Stimulated activated CD4-positive, alpha-beta T cell treated with anti-CD3 and anti-CD28 coated beads, TNF-alpha, amount 100 ng/mL, for 48 hours (primary cell): ENCODE measurements at places on chromosomes 4 and X.

DNA sequence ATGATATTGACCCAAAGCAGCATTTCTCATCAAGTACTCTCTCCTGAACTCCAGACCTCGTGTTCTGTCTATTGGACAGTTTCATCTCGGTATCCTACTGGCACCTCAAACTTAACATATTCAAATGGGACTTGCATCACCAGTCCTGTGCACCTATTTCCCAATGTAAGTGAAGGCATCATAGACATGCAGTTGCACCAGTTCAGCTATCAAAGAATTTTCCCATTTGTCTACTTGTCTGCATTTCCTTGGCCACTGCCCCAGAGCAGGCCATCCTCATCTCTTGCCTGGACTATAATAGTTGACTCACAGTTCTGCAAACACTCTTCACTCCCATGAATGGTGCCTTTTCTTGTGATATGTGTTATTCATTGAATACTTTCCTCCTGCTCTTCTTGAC, 11.3 kb upstream of the LIMCH1 start:
- no peak for DNase-seq

GRCh38 chr4:123819362-123820035, 422.9 kb downstream of the SPRY1 start:
- DNase-seq = no peak

GRCh38 chr4:121653214-121653613, 43.6 kb downstream of the ANXA5 start:
- no peak for DNase-seq

DNA sequence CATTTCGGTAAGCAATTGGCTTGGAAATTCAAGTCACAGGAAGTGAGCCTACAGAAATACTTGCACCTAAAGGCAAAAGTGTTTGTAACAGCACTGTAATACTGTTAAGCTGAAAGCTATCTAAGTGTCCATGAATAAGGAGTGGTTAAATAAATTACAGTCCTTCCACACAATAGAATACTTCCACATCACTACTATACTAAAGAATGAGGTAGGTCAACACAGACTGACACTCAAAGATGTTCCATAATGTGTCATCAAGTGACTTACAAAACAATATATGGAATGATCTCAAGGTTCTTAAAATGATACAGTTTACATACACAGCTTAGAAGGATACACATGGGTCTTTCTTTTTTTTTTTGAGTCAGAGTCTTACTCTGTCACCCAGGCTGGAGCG, 27.0 kb downstream of the SLC10A6 start:
- no peak for DNase-seq

DNA sequence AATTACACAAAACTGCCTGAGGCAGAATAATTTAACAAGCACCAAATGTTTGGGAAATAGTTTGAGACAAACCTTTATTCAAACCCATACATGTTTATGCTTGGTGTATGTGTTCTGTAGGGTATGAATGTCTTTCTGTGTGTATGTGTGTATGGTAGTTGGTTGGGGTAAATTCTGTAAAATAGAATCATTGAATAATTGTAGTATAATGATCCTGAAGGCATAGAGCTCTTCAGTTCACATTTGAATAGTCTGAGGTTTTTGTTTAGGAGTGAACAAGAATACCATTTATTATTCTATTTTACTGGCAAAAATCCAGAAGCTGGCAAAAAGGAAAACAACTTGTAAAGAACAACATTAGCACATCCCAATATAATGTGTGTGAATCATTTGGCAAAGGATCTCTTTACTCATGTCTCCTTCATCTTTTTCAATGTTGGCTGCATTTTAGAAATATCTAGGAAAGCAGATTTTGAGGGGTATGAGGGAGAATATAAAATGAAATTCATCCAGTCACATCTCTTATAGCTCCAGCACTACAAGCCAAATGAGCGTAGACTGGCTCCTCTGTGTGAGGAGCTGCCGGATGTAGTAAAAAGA, 360.0 kb downstream of the CHIC1 start:
- DNase-seq = no peak

GRCh38 chr4:108830509-108831244, 67.8 kb upstream of the ETNPPL start:
- DNase-seq = no peak

DNA sequence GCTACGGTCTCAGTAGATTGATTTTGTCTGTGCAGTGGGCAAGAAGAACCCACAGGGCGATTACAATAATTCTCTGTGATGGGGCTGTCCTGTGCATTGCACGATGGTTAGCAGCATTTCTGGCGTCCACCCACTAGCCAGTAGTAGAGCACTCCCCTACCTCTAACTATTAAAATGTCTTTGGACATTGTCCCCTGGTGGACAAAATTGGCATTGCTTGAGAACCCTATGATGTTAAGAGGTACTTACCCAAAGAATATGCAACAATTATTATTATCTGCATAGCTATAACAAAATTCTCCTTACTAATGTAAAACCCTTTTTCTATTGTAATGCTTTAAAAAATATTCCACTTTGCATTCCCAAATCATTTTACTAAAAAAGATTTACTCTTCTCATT, 109.5 kb upstream of the VCX3A start:
- DNase-seq = no peak

- no peak for DNase-seq
Measured at GRCh38 chr4:59637596-59637995, 1562.5 kb upstream of the ADGRL3 start.

DNA sequence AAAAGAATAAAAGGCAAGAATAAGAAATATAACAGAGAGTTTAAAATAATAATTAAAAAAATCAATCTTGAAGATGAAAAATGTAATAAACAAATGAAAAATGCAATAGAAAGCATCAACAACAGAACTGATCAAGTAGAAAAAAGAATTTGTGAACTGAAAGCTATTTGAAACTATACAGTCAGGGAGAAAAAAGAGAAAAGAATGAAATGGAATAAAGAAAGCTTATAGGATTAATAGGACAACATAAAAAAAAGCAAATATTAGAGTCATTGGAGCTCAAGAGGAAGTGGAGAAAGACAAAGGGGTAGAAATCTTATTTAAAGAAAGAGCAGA, 126.8 kb upstream of the RPL34 start:
- DNase-seq = no peak

DNA sequence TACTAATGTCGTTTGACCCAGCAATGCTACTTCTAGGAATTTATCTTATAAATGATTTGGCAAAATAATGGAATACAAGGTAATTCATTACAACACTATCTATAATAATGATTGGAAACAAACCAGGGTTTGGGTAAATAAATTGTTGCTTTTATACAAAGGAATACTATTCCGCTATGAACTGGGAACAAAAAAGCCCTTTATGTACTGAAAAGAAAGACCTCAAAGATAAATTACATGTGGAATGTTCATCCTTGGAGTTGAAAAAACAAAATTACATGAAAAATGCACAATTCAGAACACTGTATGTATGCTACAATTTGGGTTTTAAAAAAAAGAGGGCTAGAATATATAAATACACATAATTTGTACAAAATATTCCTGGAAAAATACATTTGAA, 5.2 kb upstream of the NUP54 start:
- DNase-seq = no peak

DNA sequence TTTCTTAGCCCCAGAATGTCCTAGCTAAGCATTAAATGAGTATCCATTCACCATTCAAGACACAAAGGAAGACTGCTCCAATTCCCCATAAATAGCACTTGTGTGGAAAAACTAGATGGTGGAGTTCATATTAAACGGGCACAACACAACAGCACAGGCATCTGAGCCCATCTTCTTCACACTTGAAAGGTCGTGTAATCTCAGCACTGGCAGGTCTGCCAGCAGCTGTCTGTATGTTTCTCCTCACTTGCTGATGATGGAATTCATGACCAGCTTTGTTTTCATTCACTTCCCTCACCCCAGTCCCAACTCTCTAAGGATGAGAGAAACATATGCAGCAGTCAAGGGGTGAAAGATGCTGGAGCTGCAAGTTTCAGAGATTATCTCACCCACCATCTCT, 148.7 kb downstream of the AFAP1 start:
- DNase-seq = no peak

- DNase-seq = no peak
Measured at GRCh38 chrX:46791927-46792809, 33.2 kb upstream of the SLC9A7 start.

- DNase-seq = no peak
Measured at GRCh38 chrX:69211701-69212100, 46.4 kb upstream of the PJA1 start.

DNA sequence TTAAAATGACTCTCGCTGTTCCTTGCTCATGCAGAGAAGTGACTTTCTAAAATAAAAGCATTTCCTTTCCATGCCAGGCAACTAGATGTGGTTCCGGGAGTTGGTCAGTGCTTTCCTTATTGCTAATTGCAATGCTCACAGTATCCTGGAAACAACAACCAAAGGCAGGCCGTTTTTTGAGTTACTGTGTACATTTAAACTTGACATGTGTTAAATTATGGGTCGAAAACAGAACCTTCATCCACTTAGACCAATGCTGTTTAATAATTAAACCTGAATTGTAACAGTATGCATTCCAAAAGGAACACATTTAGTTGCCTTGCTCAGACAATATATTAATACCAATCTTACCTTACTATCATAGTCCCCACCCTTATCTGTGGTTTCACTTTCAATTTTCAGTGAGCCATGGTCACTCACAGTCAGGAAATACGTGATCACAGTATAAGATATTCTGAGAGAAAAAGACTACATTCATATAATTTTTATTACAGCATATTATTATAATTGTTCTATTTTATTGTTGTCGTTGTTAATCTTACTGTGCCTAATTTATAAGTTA, 102.6 kb downstream of the HS6ST2 start:
- DNase-seq = no peak

DNA sequence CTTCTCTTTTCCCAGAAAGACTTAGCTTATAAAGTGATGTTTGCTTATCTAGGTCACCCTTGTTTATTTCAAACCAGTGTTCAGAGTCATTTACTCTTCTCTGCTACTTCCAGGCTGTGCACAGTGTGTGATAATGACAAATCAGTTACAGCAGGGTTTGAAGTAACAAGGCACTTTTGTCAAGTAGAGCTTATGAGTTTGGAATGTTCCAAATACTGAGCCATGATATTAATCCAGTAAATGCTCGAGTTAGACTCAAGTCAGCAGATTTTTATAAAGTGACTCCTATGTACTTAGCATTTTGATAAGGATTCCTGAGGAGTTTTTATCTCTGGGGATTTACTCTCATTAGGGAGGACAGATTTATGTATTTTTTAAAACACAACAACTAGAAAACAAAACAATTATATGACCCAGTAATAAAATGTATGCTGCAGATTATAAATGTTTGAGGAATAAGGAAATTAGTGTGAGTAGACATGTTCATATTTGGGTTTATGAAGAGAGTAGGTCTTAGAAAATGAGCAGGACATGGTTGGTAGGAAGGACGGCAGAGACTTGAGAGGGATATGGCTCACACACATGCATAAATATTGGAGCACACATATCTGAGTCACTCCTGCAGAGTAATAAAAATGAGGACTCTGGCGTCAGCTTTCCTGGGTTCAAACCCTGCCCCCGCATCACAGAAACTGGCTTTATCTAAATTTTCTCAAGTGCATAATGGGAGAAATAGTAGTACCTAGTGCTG, 271.2 kb downstream of the FBXO8 start:
- DNase-seq = no peak

GRCh38 chr4:39472396-39472795, 13.5 kb downstream of the LIAS start:
- DNase-seq = no peak

- no peak for DNase-seq
Measured at GRCh38 chr4:104404361-104404760, 90.3 kb downstream of the CXXC4 start.

GRCh38 chr4:93199492-93199891, 629.1 kb upstream of the ATOH1 start:
- DNase-seq = no peak

DNA sequence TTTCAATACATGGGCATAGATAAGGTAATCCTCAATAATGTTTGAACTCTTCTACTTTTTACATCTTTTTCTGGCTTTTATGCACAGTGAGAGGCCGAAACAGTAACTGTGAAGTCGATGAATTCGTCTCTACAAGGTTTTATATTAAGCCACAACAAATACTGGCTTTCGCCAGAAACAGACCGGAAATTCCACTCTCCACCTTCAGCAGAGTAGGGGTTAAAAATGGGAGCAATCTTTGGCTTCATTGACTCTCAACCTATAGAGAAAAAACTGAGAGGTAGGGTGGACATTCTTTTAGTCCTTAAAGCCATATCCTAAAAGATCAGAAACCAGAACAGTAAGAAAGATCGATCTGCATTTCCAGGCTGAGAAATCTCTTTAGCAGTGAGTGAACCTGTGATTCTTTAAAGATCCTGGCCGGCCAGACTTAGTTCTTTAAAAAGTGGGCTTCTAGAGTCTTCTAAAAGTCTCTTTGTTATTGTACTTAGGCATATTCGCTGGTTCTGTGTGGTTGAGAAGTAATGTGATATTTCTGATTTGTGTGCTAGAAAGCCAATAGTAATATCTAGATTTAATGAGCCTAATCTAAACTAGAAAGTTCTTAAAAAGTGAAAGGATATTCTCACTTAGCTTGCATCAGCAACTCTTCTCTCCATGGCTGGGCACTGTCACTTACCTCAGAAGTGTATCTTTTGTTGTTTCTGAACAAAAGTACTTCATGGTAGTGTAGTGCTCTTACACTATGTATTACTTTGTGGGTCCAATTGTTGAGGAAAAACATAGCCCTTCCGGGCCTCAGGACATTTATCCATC, 2.0 kb downstream of the HSPA4L start:
- no peak for DNase-seq

DNA sequence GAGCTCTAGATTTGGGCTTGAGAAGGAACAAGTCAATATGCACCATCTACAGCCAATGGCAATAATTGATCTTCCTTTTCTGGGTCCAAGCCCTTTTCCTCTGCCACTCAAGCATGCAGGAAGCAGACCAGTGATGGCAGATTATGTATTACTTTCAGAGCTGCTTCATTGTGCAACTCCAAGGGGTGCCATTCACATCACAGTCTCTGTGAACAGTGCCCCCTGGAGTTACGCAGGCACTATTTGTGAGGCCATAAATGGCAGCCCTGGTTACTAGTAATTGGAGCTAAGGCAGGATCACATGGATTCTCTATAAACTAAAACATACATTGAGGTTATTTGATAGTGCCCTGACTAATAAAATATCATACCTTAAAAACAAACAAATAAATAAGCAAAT, 313.4 kb upstream of the SLC7A11 start:
- no peak for DNase-seq

- DNase-seq = no peak
Measured at GRCh38 chrX:18036394-18036793, 175.3 kb upstream of the RAI2 start.
